Activated naive CD4-positive, alpha-beta T cell treated with anti-CD3 and anti-CD28 coated beads, Interleukin-2, amount 10 ng/mL, durations not matched to agents 5 hours and 36 hours (primary cell): ENCODE measurements at places on chromosomes 7 and 10. TPM values are rescaled to one million over a fixed set of nuclear protein-coding genes. Genes with fewer than 3 reads are reported as not detected.

TLX1 gene
- not detected for total RNA-seq

SEMA3E gene
- not detected for total RNA-seq

WIPF3 gene
- total RNA-seq: not detected

MRLN gene
- not detected for total RNA-seq

ASB10 gene
- total RNA-seq: not detected

DPCD gene
- 2.9 TPM for total RNA-seq

TAS2R39 gene
- not detected for total RNA-seq

OR2A12 gene
- total RNA-seq: not detected

CARD11 gene
- 133 TPM for total RNA-seq

TBX20 gene
- total RNA-seq: 0.12 TPM

CNPY1 gene
- total RNA-seq: not detected

MRC1 gene
- not detected for total RNA-seq

MEOX2 gene
- not detected for total RNA-seq

CALD1 gene
- total RNA-seq: 0.10 TPM

DNAAF5 gene
- 19.7 TPM for total RNA-seq

GARIN1A gene
- total RNA-seq: 0.45 TPM

TMEM168 gene
- total RNA-seq: 15.7 TPM

RTKN2 gene
- total RNA-seq: 8.2 TPM

DYDC2 gene
- total RNA-seq: not detected

H2BK1 gene
- total RNA-seq: not detected

EEF1AKMT2 gene
- total RNA-seq: 24.2 TPM

C10orf67 gene
- total RNA-seq: 0.18 TPM

SPDYE9 gene
- total RNA-seq: not detected

TECPR1 gene
- 124 TPM for total RNA-seq

ZCCHC24 gene
- 0.94 TPM for total RNA-seq

CDNF gene
- total RNA-seq: 1.8 TPM

SPDYE2 gene
- 0.19 TPM for total RNA-seq

PIP gene
- not detected for total RNA-seq

METTL27 gene
- total RNA-seq: 2.6 TPM

MTPN gene
- 144 TPM for total RNA-seq

CALHM1 gene
- total RNA-seq: 0.29 TPM

IL6 gene
- total RNA-seq: 5.8 TPM

RHOBTB1 gene
- not detected for total RNA-seq

ACTL6B gene
- total RNA-seq: not detected

SNCG gene
- 0.68 TPM for total RNA-seq

CALCR gene
- not detected for total RNA-seq

BEND7 gene
- not detected for total RNA-seq

NUTM2E gene
- 0.12 TPM for total RNA-seq

CYP2C8 gene
- total RNA-seq: not detected

RPP30 gene
- total RNA-seq: 38.0 TPM

AUTS2 gene
- 3.3 TPM for total RNA-seq

PAPSS2 gene
- total RNA-seq: 0.24 TPM

ANKRD1 gene
- total RNA-seq: not detected

JCAD gene
- 0.35 TPM for total RNA-seq

MNX1 gene
- total RNA-seq: 0.10 TPM

NPSR1 gene
- not detected for total RNA-seq

ADCY1 gene
- total RNA-seq: 0.53 TPM

GPC2 gene
- total RNA-seq: 15.6 TPM

SEMA4G gene
- total RNA-seq: 2.0 TPM

GALNT17 gene
- total RNA-seq: not detected

IDI1 gene
- total RNA-seq: 83.0 TPM

TMEM236 gene
- total RNA-seq: 0.05 TPM

HMX3 gene
- total RNA-seq: not detected

NAT16 gene
- not detected for total RNA-seq

ELOVL3 gene
- not detected for total RNA-seq

CYP3A4 gene
- not detected for total RNA-seq

GIMAP7 gene
- 251 TPM for total RNA-seq

PON1 gene
- total RNA-seq: not detected
